A673 (cell line): ENCODE measurements at places on chromosomes 7 and 10. TPM values are rescaled to one million over a fixed set of nuclear protein-coding genes. Genes with fewer than 3 reads are reported as not detected.

AZGP1 gene
- total RNA-seq: not detected in 2 replicates

HGF gene
- total RNA-seq: not detected in 2 replicates

ADAM12 gene
- total RNA-seq: 0.11 and 0.17 TPM in 2 replicates

GIMAP1 gene
- not detected in 2 replicates for total RNA-seq

FAM24A gene
- not detected in 2 replicates for total RNA-seq

COL26A1 gene
- 0.35 and 0.43 TPM in 2 replicates for total RNA-seq

BTBD16 gene
- total RNA-seq: not detected in 2 replicates

SPAG6 gene
- 0.39 and 0.74 TPM in 2 replicates for total RNA-seq

TAS2R41 gene
- total RNA-seq: not detected in 2 replicates

LRRC27 gene
- 11.5 and 12.2 TPM in 2 replicates for total RNA-seq

LLCFC1 gene
- total RNA-seq: not detected in 2 replicates

AKR1C4 gene
- total RNA-seq: not detected in 2 replicates

HSPA12A gene
- total RNA-seq: 1.4 and 1.5 TPM in 2 replicates

MMP21 gene
- not detected in 2 replicates for total RNA-seq

DYNC1I1 gene
- total RNA-seq: 2.1 and 3.6 TPM in 2 replicates

FKBP9 gene
- total RNA-seq: 28.6 and 39.1 TPM in 2 replicates

- peak; percentile 77 for DNase-seq
Observed at GRCh38 chr7:151736403-151736909, 140.5 kb downstream of the PRKAG2 start.

DNA sequence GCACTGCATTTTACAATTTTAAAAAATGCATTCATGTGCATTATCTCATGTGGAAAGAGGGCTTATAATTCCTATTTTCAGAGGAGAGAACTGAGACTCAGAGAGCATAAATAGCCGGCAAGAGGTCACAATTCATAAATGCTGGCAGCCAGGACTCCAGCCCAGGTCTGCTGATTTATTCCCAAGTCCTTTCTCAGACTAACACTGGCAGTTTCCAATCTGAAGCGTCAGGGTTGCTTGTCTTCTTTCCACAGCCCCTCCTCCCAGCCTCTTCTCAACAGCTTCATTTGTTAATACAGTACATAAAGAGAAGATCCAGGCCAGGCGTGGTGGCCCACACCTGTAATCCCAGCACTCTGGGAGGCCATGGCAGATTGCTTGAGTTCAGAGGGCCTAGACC is 108.9 kb downstream of the PARD3 start:
- DNase-seq: no peak

DNA sequence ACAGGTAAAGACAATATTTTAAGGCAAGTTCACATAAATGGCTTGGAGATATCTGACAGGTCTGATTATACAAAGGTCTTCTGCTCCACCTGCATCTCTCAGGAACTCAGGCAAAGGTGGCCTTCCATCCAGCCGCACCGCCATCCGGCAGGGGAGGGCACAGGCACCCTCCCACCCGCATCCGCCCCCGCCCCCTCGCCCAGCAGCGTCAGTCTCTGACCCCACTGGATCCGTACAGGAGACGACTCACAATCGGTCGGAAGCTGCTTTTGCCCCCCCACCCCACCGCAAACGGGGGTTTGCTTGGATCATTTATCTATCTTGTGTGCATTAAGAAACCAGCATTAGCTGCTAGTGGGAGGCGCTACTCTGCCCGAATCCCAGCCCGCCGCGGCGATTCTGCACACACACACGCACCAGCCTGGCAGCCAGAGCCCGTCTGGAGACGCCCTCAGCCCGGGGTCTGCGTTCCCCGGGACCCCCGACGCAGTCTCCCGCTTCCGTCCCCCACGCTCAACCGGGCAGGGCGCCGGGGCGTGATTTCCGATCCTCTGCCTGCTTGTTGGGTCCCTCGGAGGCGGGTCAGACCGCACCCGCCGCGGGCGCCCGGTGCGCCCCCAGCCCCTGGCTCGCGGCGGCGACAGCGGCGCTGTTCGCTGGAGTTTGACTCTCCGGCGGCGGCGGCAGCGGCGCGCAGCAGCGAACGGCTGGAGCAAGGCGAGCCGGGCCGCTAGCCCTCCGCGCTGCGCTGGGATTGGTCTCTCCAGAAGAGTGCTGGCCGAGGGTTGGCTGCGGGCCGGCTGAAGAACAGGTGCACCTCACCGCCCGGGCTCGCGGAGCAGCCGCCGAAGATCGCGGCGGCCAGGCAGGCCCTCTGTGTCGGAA is 820 bp upstream of the NRG3 start:
- DNase-seq: no peak

- DNase-seq: no peak
Observed at GRCh38 chr10:14554091-14554490, 220.6 kb downstream of the FAM107B start.

DNA sequence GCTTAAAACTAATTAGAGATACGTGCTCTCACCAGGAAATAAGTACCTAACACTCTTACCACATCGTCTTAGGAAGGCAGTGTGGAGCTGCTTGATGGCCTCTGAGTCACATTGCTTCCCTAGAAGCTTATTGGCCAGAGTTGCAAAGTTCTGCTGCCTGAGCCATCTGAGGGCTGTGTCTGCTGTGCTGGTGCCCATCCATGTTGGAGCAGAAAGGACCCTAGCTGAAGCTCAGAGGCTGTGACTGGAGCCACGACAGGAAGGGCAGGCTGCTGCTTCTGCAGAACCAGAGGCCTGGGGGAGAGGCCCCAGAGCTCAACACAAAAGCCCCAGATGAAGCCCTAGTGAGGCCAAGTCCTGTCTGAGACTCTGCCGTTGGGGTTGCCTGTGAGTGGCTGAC is 64.8 kb upstream of the IGFBP3 start:
- DNase-seq: no peak

DNA sequence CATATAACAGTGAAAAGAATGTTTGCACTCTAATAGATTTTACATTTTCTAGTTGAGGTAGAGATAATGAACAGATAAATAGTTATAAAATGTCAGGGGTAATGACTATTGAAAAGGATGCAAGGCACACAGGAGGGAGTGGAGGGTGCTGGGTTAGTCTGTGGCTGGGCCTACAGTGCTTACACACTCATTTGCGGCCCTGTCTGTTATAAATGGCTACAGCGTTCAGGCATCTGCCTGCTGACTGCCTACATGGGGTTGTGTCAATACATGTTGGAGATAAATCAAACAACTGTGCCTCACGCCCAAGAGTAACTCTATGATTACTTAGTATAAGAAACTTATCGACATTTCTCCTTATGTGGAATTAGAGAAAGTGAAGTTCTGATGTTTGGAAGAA is 313.3 kb downstream of the ACTR3B start:
- DNase-seq: no peak

DNA sequence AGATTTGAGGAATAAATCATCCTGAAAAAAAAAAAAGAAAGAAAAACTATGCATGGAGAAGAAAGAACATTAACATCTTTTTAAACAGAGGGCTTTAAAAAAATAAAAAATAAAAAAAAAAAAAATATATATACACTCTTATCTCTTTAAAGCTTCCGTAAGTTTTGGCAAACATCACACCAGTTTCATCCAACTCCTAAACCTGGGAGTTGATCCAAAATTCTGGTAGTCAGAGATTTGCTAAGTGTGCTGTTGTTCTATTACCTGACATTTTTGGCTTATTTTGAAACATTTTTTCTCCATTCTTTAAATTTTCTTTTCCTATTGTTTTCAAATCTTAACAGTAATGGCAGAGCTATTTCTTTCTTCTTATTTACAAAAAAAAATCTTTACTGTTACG is 273.1 kb downstream of the AGMO start:
- no peak for DNase-seq

DNA sequence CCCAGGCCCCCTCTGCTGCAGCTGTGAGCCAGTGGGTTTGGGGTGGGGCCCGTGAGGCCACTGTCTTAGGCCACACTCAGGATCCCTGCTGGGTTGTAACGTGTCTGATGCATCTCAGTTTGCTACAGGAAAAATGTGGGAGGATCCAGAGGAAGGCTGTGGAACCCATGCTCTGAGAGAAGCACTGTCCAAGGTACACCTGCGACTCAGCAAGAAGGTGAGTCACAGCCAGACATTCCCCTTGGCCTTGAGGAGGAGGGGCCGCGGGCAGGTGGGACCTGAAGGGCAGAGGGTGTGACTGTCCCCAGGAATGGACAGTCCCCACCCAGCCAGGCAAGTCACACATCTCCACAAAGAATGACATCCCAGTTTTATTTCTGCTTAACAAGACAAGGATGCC is 27.8 kb upstream of the C10orf120 start:
- no peak for DNase-seq

DNA sequence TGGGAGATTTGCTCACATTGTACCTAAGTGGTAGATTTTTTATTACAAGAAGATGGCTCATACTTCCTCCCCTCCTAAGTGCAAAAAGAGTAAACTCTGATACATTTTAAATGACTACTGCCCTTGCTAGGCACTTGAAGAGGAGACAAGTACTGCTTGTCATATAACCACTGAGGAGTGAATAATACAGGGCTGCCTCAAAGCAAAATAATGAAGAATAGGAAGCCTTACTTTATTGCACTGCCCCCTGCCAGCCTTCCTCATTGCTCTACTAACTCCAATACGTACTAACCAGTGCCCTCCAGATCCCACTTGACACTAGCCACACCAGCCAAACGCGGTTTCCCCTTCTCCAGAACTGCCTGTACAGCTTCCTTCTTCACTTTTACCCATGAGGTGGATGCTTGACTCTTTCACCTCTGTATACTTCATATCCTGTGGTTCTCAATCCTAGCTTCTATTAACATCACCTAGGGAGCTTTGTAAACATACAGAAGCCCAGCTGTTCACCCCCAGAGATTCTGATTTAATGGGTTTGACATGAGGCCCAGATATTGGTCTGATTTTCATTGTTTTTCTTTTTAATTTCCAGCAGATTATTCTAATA is 11.7 kb upstream of the MTERF1 start:
- DNase-seq: no peak

GRCh38 chr7:47734287-47734948 is 152.5 kb upstream of the TNS3 start:
- no peak for DNase-seq

- no peak for DNase-seq
Observed at GRCh38 chr10:119657725-119658124, 6.5 kb downstream of the BAG3 start.

DNA sequence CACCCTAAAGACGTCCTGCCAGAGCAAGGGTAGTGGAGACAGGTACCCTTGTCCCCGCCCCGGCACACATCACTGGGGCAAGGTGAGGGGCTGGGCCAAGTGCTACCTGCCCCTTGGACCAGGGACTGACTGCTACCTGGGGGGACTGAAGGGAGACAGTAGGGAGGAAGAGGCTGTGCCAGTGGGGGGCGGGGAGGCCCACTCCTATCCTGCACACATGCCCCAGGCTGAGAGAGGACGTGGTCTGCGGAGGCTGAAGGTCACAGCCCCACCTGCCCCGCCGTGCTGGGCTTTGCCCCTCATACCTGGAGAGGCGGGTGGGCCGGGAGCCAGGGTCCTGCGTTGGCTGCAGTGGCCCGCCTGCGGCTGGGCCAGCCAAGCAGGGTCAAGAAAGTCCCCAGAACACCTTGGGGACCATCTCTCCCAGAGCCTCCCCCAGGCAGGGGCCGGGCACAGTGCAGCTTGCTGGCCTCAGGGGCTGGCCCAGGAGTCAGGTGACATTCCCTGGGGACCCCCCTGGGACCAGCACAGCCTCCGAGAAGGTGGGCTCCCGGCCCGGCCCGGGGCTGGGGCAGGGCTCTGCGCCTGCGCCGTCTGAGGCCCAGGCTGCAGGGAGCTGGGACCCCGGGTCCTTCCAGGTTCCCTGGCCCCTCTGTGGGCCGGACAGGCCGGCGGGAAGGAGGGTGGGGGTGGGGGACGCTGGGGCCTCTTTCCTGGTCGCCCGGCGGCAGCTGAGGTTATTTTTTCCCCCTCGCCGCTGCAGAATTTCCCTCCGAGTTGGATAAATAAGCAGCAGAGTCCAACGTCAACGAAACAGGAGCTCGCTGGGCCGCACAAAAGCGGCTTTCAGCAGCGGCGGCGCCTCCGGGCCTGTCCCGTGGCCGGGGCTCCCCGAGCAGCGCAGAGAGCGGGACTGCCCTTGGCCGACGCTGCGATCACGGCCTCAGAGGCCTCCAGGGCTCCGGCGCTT is 9.8 kb upstream of the FZD9 start:
- DNase-seq: no peak

GRCh38 chr7:106029941-106030340 is 66.9 kb downstream of the CDHR3 start:
- no peak for DNase-seq

DNA sequence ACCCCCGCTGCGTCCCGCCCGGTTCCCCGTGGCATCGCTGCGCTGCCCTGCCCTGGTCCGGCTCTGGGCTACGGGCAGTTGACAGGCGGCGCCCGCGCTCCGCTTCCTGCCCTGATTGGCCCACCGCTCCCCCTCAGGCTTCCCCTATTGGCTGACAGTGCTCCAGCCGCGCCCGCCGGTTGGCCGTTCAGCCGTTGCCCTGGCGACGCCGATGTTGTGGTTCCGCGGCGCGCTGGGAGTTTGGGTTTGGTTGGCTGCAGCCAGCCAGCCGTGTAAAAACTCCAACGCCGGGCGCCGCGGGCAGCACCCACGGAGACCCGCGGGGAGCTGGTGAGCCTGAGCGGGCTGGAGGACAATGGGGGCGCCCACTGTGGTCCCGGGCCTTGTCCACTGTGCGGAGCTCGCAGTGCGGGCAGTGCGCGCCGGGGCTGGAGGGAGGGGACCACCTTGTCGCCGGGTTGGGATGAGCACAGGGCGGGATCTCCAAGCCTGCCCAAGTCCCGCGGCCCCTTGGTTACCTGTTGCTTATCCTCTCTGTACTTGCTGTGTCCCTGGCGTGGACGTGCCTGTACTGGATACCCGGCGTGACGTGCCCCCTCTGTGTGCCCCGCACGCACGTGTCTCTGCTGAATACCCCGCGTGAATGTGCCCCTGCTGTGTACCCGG is at the start of gene C7orf57:
Gene C7orf57 (plus strand): TSS at position 243 of the 666 bp plus-strand sequence. CDS start 766 bp downstream, outside the sequence.
- peak; percentile 81 for DNase-seq

- DNase-seq: peak; percentile 67
Observed at GRCh38 chr7:40015790-40016296, 65.8 kb downstream of the CDK13 start.

DNA sequence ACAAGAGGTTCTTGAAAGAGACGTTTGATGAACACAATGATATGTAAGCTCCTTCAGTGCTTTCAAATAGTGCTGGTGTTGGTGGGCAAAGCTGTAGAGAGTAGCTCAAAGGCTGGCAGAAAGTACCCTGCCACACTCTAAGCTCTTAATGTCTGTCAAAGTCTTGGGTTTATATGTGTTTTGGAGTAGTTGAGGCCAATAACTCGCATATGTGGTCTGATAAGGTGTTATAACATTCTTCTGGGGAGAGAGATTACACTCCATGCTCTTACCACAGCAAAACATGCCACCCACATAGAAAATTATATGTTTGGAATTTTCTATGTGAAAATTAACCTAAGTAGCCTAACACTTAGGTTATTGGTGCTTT is 30.8 kb upstream of the NME8 start:
- no peak for DNase-seq

DNA sequence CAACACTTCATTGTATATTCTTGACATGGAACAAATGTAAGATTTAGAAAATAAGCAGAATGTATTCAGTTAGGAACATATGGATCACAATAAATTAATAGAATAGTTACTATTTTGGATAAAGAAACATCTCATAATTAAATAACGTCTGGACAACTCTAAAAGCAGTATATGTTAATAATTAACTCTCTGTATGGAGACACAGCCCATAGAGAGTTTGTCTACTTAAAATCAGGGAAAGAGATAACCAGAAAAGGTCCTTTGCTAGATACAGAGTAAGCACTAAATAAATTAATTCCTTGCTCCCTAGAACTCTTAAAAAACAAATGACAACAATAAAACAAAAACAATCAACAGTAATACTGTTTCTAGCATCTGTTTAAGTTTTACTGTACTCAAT is 184.4 kb upstream of the THSD7A start:
- DNase-seq: no peak

GRCh38 chr10:47311932-47312662 is 10.2 kb upstream of the GDF2 start:
- DNase-seq: peak; percentile 80

- no peak for DNase-seq
Observed at GRCh38 chr7:159033956-159034355, 110.7 kb downstream of the VIPR2 start.
